ENCODE measurements at places on chromosomes 3 and 15.

DNA sequence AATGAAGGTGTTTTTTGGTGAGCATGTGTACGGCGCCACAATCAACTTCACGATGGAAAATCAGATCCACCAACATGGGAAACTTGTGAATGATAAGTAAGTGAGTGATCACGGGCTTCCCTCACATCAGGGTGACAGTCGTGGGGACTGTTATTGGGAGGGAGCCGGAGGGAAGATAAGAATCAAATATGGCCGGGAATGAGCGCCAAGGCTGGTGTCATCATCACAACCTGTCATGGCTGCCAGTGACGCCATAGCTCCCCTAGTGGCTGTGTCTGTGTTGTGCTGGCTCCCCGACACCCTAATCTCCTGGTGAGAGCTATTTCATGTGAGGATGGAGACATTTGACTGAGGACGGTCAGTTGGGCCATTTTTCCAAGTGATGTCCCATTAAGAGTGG, 168.5 kb downstream of the SV2B start:
- H3K4me1 ChIP-seq: peaks cover 8% of the 10 kb centered on the region
- no peaks in the 10 kb centered on the region for H3K27me3 ChIP-seq
- H3K27ac ChIP-seq: no peak overlapping the region
- no peak overlapping the region for H3K4me3 ChIP-seq
- DNase-seq: no peak

GRCh38 chr15:67564968-67565345, 22.5 kb downstream of the MAP2K5 start:
- no peak for DNase-seq
- no peaks in the 10 kb centered on the region for H3K4me1 ChIP-seq
- H3K4me3 ChIP-seq: no peak overlapping the region
- no peak overlapping the region for H3K27ac ChIP-seq
- no peaks in the 10 kb centered on the region for H3K36me3 ChIP-seq

DNA sequence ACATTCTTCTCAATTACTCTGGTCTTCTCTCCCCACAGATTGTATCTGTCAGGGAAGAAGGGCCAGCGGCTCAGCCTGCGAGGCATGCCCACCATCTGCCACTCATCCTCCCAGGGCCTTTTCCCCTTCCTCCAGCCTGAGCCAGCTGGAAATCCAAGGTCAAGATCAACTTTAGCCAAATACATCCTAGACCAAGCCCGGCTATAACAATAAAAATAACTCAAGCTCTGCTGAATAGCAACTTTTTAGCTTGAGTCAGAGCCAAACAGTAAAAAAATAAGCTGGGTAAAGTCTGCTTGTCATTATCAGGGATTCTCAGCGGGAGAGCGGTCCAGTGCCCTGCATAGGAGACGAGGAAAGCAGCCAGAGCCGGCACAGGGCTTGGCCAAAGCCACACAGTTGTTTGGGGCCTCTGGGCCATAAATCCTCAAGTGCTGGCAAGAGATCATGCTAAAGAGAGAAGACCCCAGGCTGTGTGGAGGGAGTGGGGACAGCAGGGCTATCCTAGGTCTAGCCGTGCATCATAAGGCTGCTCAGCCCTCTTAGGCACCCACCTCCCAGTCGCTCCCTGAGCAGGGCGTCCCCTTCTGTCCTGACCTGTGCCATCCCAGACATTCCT, 76.2 kb upstream of the HERC1 start:
- H3K27ac ChIP-seq: peak overlapping the region; percentile 24
- no peaks in the 10 kb centered on the region for H3K36me3 ChIP-seq
- no peak for DNase-seq
- H3K4me3 ChIP-seq: no peak overlapping the region
- no peaks in the 10 kb centered on the region for H3K4me1 ChIP-seq

DNA sequence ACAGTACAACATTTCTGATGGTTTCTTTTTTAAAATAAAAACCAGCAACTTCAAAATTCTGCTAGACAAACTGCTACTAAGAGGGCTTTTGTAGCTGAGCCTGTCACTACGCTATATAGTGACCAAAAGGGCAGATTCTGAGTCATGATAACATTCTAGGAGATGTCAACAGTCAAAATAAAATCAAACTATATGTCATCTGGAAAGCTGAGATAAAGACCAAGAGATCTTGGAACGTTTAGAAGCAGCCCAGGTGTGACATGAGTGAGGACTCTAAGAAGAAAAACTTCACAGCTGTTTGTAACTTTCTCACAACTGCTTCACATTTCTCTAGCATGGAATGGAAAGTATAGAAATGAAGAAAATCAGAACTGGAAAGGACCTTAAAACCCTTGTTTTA, 84.6 kb downstream of the FILIP1L start:
- DNase-seq: no peak
- H3K27ac ChIP-seq: no peak overlapping the region
- no peaks in the 10 kb centered on the region for H3K4me1 ChIP-seq
- H3K27me3 ChIP-seq: no peaks in the 10 kb centered on the region

GRCh38 chr15:37028625-37029296, 71.6 kb downstream of the MEIS2 start:
- peaks cover 13% of the 10 kb centered on the region for H3K4me1 ChIP-seq
- no peak overlapping the region for H3K4me3 ChIP-seq
- peak overlapping the region; percentile 4 for H3K27ac ChIP-seq
- no peak for DNase-seq
- H3K27me3 ChIP-seq: no peaks in the 10 kb centered on the region

- no peaks in the 10 kb centered on the region for H3K27me3 ChIP-seq
- DNase-seq: no peak
- no peaks in the 10 kb centered on the region for H3K4me1 ChIP-seq
Measured at GRCh38 chr3:112134335-112135124, 1.5 kb upstream of the GCSAM start.

- H3K36me3 ChIP-seq: no peaks in the 10 kb centered on the region
- H3K4me3 ChIP-seq: no peak overlapping the region
- H3K27me3 ChIP-seq: peaks cover 10% of the 10 kb centered on the region
- H3K27ac ChIP-seq: peak overlapping the region; percentile 3
- no peaks in the 10 kb centered on the region for H3K4me1 ChIP-seq
- DNase-seq: no peak
Measured at GRCh38 chr15:40936709-40937666, 7.8 kb downstream of the DLL4 start.

- no peaks in the 10 kb centered on the region for H3K4me1 ChIP-seq
- no peak for DNase-seq
- H3K27ac ChIP-seq: peak overlapping the region; percentile 52
Measured at GRCh38 chr3:136898954-136899353, 36.9 kb downstream of the NCK1 start.

- H3K27ac ChIP-seq: no peak overlapping the region
- no peaks in the 10 kb centered on the region for H3K27me3 ChIP-seq
- H3K36me3 ChIP-seq: no peaks in the 10 kb centered on the region
- no peaks in the 10 kb centered on the region for H3K4me1 ChIP-seq
Measured at GRCh38 chr3:110789315-110789714, 282.3 kb upstream of the NECTIN3 start.

- H3K27me3 ChIP-seq: no peaks in the 10 kb centered on the region
- H3K36me3 ChIP-seq: no peaks in the 10 kb centered on the region
- peak overlapping the region; percentile 6 for H3K27ac ChIP-seq
- H3K4me1 ChIP-seq: peaks cover 4% of the 10 kb centered on the region
Measured at GRCh38 chr15:62109982-62110851, 43.4 kb downstream of the C2CD4A start.

DNA sequence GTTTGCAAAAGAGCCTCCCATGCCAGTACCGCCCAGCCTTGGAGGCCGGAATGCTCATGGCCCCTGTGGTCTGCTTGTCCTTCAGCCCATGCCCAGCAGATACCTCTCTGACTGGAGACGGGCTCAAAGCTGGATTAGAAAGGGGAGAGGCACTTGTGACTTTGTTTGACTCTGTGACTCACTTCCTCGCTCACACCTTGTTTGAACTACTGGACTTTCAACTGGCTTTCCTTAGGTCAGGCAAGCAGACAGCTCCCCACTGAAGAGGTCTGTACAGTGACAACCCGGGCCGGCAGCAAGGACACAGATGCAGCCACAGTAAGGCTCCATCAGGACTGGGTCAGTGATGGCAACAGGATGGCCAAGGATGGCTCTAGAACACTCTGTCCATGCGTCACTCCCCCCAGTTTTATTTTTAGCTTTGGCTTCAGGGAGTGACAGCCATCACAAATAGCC, 98.6 kb upstream of the ABHD17C start:
- no peaks in the 10 kb centered on the region for H3K4me1 ChIP-seq
- H3K27ac ChIP-seq: no peak overlapping the region
- no peak overlapping the region for H3K4me3 ChIP-seq
- no peaks in the 10 kb centered on the region for H3K27me3 ChIP-seq

Measured in uterus (tissue), 4 donors.